ENCODE measurements at places on chromosomes 1 and 21.

- no peak for DNase-seq
Measured at GRCh38 chr21:36747815-36748383, 49.0 kb downstream of the SIM2 start.

- DNase-seq = no peak
Measured at GRCh38 chr1:168365719-168366479, 85.2 kb downstream of the TBX19 start.

- DNase-seq = no peak
Measured at GRCh38 chr1:28902738-28903137, 11.6 kb upstream of the EPB41 start.

GRCh38 chr1:212067787-212068186 lies 32.2 kb downstream of the DTL start:
- no peak for DNase-seq

DNA sequence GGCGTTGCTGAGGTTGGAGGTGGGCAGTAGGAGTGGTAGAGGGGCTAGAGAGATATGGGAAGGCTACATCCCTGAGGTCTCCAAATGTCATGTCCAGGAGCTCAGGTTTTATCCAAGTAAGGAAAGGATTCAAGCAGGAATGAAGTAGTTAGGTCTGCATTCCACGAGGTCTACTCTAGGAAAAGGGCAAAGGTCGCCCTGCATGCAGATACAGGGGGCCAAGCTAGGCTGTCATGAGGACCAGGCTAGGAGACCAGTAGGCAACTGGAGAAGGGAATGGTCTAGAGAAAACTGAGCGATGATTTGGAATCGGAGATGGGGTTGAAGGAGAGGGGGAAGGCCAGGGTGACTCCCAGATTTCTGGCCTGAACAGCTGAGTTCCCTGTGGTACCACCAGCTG lies 48.7 kb downstream of the IRF2BP2 start:
- no peak for DNase-seq

DNA sequence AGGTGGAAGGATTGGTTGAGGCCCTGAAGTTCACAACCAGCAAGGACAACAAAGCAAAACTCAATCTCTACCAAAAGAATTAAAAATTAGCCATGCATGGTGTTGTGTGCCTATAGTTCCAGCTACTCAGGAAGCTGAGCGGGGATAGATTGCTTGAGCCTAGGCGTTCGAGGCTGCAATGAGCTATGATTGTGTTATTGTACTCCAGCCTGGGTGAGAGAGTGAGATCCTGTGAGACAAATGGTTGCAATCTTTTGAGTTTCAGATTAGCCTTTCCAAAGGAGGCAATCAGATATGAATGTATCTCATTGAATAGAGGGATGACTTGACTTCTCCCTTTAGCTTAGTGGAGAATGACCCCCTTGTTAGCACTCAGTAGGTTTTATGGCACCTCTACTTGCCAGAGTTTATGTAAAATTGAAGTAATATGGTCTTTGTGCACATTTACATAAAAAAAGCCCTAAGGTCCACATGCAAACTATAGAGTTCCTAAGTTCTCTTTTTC lies 105.6 kb upstream of the OLFM3 start:
- DNase-seq = no peak
